ENCODE measurements at places on chromosomes 7 and 10.

DNA sequence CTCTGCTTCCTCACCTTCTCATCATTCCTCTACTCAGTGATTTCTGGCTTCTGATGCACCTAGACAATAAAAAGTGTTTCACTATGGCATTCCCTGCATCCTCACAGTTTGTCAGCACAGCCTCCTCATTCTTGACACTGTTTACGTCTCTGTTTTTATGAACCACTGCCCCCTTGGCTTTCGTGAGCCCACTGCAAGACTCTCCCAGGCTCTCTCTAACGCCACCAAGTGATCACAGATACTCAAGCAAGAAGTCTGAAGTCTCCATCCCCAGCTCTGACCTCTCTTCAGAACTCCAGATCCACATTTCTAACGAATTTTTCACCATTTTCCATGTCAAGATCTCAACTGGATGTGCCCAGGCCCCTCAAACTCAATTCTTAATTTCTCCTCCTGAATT, 8.9 kb downstream of the SLC16A9 start:
- no peak for DNase-seq

- DNase-seq: no peak
These were observed 26.7 kb downstream of the ERCC6 start for GRCh38 chr10:49512121-49512809.

DNA sequence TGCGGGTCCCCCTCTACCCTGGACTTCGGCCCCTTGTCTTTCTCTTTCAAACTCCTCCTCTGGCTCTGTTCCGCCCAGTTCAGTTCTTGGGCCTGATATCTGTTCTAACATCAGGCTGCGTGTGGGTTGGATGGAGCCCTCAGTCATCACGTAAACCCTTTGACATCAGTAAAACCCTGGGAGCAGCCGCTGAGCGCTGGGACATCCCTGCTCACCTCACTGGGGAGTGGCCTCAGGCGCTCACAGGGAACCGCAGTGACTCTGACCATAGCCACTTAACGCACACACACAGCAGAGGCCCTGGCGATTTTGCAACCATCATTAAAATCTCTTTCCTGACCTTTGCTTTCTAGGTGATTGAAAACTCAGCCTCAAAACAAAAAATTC, 113.3 kb downstream of the CYTH3 start:
- no peak for DNase-seq

DNA sequence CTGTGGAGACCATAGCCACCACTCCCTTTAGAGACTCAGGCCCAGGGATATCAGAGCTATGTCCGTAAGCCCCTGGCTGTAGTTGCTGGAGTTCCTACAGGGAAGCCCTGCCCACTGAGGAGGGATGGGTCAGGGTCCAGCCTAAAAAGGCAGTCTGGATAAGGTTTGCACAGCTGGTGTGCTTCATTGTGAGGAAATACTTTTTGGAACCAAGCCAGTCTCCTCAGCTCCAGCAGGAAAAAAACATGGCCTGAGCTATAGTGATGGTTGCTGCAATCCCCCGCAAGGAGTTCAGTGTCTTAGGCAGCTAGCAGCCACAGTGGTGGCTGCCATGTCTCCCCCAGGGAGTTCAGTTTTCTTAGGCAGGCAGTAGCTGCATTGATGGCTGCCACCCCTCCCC, 52.6 kb upstream of the CYP2C8 start:
- no peak for DNase-seq

GRCh38 chr10:10609379-10609955, 408.2 kb upstream of the CELF2 start:
- DNase-seq: no peak

GRCh38 chr7:105304040-105304895, 84.5 kb downstream of the SRPK2 start:
- DNase-seq: peak; percentile 95

GRCh38 chr10:110969183-110969582, 49.8 kb downstream of the SHOC2 start:
- DNase-seq: no peak

- no peak for DNase-seq
These were observed 315.7 kb downstream of the THSD7A start for GRCh38 chr7:11516328-11516727.

- no peak for DNase-seq
These were observed 26.6 kb downstream of the WNT8B start for GRCh38 chr10:100489396-100489795.

DNA sequence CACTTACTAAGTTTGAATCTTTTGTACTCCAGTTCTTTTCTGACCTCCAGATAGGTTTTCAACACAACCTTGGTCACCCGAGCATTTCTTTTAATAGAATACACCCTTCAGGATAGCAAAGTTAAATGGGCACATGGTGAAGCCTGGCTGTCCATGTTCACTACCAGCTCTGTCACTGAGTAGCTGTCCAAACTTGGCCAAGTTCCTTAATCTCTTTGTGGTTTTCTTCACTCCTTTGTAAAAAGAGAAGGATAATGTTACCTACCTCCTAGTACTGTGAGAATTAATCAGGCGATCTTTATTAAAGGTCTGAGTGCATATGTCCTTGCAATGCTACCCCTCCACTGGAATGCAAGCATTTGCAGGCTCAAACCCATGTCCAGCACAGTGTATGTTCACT, 128.1 kb upstream of the PTPRZ1 start:
- DNase-seq: no peak

DNA sequence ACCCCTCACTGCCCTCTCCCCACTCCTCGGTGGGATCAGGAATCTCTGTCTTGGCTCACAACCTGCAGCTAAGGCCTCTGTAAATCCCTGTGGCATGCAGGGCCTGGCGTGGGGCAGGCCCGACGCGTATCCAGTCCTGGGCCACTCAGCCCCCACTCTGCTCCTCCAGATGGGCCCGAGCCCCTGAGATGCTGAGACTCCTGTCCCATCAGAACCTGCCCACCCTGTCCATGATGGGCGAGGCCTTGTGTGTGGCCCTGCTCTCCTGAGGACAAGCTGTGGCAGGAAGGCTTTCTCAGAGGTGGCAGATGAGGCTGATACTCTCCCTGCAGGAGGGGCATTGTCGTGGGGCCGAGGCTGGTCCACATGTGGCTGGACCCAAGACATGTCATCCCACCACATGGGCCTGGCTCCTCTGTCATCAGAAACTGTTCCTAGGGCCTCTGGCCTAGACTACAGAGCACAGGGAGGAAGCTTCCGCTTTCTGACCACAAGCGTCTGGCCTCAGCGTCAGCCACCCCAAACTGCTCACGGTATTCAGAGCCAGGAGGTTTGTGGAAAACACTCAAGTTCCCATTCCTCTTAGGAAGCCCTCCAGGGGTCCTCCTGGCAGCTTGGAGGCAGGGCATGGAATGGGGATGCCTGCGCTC, 6.0 kb downstream of the ALOX5 start:
- DNase-seq: peak; percentile 55
